ENCODE measurements at places on chromosomes 1 and 21.

- DNase-seq = no peak
Observed at GRCh38 chr1:8169364-8170058, 143.4 kb upstream of the ERRFI1 start.

DNA sequence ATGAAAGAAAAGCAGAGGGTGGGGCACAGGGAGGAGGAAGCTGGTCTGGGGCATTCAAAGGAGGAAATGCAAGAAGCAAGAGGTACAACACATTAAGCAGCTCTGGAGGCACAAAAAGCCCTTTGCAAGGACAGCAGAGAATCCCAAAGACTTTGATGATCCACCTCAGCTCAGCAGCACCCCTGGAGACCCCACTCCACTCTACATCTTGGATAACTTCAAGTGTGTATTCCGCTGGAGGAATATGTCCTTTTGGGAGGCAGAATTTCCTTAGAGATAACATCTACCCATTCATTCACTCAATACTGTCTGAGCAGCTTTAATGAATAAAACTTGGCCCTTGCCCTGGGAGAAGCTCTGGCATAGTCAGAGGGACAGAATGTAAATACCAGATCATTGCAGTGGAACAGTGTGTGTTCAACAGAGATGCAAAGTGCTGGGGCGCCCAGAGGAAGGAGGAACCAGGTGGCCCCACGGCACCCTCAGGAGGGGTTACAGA, 599.7 kb downstream of the KIF26B start:
- DNase-seq = no peak

DNA sequence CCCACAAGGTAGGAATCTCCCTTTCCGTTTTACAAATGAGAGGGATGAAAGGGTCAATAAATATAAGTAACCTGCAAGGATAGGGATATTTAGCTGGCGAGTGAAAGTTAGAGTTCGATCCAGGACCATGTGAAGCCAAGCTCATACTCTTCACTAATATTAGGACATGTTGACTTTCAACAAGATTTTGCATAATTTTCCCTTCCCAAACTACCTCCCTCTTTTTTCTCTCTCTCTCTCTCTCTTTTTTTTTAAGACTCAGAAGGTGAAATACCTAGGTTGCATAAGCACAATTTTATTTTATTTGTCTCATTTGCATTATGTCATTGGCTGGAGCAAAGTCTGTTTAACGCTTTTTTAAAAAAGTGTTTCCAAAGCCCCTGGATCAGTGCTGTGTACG, 8.1 kb upstream of the MT1HL1 start:
- no peak for DNase-seq

- DNase-seq = no peak
Observed at GRCh38 chr1:3084726-3085125, 15.7 kb downstream of the PRDM16 start.

- no peak for DNase-seq
Observed at GRCh38 chr21:38567335-38567969, 69.2 kb upstream of the ERG start.

GRCh38 chr1:22893292-22893691, 79.4 kb downstream of the LACTBL1 start:
- no peak for DNase-seq

- DNase-seq = no peak
Observed at GRCh38 chr1:43444151-43444828, 9.4 kb downstream of the HYI start.

DNA sequence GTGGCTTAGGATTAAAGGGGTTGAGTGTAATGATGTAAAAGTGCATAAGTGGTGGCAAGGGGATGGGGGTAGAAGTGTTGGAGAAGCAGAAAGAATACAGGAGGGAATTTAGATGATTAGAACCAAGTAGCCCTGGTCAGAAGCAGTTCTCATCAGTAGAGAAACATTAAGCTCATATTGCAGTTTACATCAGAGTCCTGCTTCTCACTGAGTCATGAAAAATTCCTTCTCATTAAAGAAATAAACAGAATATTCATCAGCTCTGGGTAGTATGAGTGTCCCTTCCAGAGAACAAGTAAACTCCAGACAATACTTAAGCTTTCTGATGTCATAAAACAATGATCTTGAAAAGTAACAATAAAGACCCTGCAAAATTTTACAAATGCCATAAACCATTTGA, 36.5 kb downstream of the LRRIQ3 start:
- no peak for DNase-seq

- DNase-seq = no peak
Observed at GRCh38 chr21:17725339-17725738, 93.8 kb downstream of the C21orf91 start.

- DNase-seq = no peak
Observed at GRCh38 chr1:218969006-218969405, 204.7 kb upstream of the LYPLAL1 start.

DNA sequence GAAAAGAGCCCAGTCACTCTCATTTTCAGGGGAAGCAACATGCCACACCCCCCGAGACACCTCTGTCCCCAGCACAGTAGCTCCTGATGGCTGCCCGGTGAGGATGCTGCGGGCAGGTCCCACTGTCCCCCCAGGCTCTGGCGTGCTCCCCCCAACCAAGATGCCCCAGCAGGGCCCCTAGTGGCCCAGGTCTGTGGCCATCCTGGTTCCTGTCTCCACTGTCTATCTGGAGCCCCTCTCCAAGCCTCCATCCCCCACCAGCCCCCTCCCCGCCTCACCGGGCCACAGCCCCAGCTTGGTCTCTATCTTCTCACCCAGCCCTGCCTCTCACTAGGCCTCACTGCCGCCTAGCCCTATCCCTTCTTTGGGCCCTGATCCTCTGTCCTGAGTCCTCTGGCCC, 61.8 kb downstream of the UBIAD1 start:
- DNase-seq = no peak

GRCh38 chr1:18805150-18805879, 54.1 kb downstream of the TAS1R2 start:
- no peak for DNase-seq

- DNase-seq = no peak
Observed at GRCh38 chr1:154572468-154573167, 5.0 kb downstream of the CHRNB2 start.

DNA sequence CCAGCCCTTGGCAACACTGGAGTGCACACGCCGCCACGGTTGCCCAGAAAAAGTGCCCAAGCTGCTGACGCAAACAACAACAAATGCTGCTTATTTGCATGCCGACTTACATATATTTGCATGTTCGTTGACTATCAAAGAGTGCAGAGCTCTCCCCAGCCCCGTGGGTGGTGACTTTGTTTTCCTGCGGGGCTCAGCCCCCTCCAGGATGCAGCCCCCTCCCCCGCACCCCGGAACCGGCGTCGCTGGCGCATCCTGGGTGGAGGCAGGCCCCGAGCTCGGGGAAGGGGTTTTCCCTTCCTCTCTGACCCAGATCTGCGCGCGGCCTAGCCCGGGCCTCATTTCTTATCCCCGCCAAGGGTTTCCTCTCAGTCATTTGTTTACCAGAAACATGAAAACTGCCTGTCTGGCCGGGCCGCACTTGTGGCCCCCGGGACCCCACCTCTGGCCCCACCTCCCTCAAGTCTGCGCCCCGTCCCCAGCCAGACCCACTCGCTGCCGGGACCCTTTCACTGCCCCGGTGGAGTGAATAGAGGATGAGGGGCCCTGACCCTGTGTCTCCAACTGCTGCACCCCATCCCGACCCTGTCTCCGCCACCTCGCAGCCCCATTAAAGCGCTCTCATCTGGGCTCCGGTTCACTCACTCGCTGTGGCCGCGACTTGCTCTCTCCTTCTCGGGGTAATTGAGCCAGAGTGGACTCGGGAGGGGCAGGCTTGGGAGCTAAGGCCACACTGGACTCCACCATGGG, 5.5 kb downstream of the TNFRSF25 start:
- DNase-seq = peak; percentile 39

- no peak for DNase-seq
Observed at GRCh38 chr1:56394298-56394697, 185.1 kb downstream of the PLPP3 start.

DNA sequence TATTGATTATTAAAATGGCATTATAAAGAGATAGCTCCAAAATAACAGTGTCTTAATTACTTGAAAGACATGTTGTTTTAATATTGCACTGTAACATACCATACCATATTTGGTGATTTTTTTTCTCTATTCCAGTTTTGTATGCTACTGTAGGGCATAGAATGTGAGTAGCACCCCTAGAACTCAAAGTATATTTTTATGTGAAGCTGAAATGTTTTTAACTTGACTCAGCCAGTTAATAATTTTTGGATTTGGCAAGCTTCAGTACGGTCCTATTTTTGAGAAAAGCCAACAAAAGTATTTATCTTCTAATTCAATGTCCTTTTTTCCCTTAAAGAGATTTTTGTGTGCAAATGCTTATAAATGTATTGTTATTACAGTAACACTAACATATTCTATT, 593.8 kb downstream of the USP25 start:
- DNase-seq = no peak

GRCh38 chr1:240091614-240092300, at the start of gene FMN2:
Gene FMN2, plus strand, starts transcription at chr1:240091883. Its CDS starts 227 bp downstream, at chr1:240092110.
- no peak for DNase-seq
